ENCODE measurements at places on chromosomes 1 and 21.

DNA sequence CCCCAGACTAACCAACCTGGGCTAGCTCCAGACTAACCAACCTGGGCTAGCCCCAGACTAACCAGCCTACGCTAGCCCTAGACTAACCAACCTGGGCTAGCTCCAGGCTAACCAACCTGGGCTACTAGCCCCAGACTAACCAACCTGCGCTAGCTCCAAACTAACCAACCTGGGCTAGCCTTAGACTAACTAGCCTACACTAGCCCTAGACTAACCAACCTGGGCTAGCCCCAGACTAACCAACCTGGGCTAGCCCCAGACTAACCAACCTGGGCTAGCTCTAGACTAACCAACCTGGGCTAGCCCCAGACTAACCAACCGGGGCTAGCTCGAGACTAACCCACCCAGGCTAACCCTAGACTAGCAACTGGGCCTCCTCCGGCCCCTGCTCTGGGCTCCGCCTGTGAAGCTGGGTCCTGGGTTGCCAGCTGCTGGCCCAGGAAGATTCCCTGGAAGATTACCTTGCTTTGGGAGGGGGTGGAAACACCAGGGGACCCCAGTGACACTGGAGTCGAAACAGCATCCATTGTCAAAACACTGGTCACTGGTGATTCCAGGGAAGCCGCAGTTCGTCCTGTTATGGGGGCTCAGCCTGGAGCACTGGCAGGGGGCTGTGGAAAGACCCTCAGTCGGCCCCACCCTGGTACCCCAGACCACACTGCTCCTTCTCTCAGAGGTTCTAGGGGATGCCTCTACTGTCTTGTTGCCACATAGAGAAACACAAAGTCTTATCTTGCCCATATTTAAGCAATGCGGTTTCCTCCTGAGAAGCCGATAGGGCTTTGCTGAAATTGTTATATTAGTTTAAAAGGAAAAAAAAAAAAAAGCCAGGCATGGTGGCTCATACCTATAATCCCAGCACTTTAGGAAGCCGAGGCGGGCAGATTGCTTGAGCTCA, 1.1 kb downstream of the TFF2 start:
- no peak for DNase-seq

GRCh38 chr21:14603202-14603601, 57.1 kb upstream of the SAMSN1 start:
- DNase-seq: no peak

GRCh38 chr1:116571215-116571919, 541 bp upstream of the CD58 start:
- DNase-seq: no peak

GRCh38 chr1:200150006-200150405, 122.5 kb downstream of the NR5A2 start:
- no peak for DNase-seq

GRCh38 chr1:75472089-75472970, 138.6 kb downstream of the SLC44A5 start:
- DNase-seq: no peak

- no peak for DNase-seq
Observed at GRCh38 chr1:171816300-171816901, 24.9 kb upstream of the DNM3 start.

GRCh38 chr1:114122941-114123618, 30.6 kb downstream of the SYT6 start:
- DNase-seq: no peak

DNA sequence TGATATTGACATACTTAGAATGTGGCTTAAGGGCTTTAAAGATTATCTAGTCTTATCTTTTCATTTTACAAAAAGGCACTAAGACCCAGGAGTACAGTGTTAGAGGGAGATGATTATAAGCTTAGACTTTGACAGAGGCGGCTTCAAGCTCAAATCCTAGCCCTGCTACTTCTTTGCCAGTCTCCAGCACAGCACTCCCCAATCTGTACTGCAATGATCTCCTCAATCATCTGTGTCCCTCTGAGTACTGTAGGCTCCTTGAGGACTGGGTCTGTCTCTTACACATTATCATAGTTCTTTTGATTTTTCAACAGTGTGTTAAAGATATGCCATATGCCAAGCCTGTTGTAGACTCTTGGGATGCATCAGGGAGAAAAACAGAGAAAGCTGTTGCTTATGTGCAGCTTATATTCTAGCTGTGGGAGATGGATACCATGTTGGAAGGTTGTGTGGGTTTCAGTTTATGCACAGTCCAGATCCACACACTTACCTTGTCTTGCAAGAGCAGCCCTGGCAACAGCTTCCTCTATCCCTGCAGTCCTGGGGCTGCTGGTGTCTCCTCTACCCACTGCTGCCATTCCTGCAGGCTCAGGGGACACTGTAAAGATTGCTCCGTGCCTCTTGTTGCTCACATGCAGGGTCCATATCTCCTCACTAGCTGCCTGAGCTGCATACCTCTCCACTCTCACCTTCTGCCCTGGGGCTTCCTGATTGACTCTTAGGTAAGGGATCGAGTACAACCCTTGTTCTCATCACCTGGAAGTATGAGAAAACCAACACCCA, 103.9 kb upstream of the TSPAN2 start:
- DNase-seq: no peak

GRCh38 chr1:232962761-232963745, 12.6 kb downstream of the NTPCR start:
- DNase-seq: no peak

- DNase-seq: no peak
Observed at GRCh38 chr1:110409316-110409715, 1.8 kb upstream of the LAMTOR5 start.

DNA sequence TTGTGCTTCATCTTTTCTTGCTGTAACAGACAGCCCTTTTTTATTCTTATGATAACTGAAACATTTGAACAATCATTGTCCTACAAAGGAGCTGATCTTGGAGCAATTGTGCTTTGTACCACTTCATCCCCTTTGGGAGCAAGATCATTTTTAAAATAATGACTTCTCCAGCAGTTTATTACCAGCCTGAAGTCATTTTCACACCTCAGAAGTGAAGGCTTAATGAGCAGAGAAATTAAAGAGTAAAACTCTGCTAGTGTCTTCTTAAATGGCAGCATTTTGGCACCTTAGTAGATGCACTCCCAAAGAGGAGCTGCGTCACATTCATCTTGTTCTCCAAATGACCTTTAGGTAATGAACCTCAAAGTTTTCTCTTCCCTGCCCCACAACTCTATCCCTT, 439.6 kb upstream of the CAMK1G start:
- DNase-seq: no peak

- no peak for DNase-seq
Observed at GRCh38 chr1:107135463-107135862, 5.4 kb upstream of the NTNG1 start.

DNA sequence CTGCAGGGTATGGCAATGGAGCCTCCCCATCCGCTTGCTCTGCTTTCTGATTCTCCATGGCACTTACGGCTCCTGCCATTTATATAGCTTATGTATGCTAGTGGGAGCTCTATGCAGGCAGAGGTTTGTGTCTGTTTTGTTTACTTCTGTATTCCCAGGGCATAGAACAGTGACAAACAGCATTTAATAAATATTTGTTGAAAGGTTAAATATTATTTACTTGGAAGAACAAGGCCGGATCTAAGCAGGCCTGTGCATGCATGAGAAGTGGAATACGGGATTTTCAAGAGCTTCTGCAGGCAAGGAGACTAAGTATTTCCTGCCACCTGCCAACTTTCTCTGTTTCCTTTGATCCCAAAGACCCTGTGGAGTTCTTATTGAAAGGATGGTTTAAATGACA, 90.7 kb downstream of the XCL2 start:
- no peak for DNase-seq

- no peak for DNase-seq
Observed at GRCh38 chr1:238186887-238187574, 296.3 kb upstream of the ZP4 start.

DNA sequence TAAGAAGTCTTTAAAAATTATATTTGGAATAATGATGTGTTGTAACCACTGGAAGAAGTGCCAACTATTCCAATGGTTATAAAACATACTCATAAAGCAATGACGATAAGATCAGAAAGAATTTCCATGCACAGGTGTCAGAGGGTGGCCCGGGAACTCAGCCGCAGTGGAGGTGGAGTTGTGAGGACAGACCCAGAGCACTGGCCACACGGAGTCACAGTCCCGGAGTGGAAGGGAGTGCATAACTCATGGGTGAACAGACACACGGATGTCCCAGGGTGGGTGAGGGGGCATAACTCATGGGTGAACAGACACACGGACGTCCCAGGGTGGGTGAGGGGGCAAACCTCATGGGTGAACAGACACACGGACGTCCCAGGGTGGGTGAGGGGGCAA, 2.5 kb downstream of the KRTAP10-4 start:
- DNase-seq: no peak

GRCh38 chr1:201538612-201539551, at the start of gene NAV1:
Gene NAV1, plus strand, starts transcription at chr1:201539127. Its CDS starts 83,758 bp downstream, at chr1:201622885.
- DNase-seq: no peak

DNA sequence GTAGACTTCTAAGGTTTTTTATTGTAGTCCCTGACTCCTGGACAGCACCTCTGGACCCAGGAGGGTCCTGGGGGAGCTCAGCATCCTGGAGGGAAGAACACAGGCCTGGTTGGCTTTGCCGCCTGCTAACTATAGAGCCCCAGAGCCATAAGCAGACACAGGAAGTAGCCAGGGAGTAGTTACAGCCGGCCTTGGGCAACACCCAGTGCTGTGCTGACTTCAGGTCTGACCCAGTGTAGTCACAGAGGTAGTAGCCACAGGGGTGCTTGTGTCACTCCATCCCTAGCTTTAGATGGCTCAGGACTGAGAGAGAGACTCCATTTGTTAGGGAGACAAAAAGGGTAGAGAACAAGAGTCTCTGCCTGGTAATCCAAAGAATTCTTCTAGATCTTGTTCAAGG, 21.9 kb downstream of the MCOLN2 start:
- no peak for DNase-seq

DNA sequence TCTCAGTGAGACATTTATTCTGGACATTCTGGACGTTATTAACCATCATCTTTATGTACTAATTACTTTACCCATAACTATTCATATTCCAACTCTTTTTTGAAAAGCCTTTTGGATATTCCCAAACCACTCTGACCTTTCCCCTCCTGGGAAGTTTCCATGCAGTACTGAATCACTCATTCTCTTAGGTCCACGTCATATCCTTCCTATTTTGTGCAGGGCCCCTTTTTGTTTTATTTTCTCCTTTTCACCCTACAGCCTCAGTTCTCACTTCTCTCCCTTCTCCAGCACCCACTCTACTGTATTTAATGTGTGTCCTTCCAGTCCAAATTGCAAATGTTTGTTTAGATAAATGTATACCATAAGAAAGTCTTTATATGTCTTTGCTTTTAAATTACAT, 16.4 kb upstream of the ATP1A1 start:
- no peak for DNase-seq

GRCh38 chr21:42157606-42158310, 61.2 kb upstream of the ABCG1 start:
- DNase-seq: no peak

DNA sequence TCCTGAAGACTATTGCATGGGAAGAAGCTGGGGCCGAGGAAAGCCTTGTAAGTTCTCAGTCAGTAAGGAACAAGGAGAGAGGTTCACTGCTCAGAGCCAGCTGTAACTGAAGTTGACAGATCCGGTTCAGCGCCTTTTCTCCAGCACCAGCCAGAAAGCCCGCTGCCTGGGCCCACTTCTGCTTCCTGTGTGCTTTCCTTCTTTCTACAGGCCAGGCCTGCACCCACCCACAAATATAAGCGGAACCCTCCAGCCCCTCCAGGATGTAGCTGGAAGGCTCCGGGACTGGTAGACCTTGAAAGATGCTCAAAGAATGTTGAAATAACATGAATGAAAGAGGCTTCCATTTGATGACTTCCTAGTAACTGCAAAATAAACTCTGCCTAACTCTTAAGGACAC, 38.8 kb downstream of the PARP1 start:
- no peak for DNase-seq

DNA sequence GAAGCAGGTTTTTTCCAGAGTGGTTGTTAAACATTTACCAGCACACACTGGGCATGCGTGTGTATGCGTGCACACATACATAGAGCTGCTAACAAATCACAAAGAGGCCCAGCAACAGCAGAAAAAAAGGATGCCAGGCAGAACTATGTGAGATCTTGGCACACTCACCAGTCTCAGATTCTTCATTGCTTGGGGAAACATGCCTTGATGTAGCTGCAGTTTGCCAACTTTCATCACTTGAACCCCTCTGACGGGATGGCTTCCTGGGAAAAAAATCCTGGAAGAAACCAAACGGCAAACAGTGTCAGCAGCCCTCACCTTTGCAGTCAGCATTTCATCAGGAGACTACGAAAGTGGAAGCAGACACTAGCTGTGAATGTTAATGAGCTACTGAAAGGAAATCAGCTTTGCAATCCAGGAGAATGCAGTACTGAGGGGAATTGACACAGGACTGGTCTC, 609.1 kb downstream of the KIF26B start:
- no peak for DNase-seq

DNA sequence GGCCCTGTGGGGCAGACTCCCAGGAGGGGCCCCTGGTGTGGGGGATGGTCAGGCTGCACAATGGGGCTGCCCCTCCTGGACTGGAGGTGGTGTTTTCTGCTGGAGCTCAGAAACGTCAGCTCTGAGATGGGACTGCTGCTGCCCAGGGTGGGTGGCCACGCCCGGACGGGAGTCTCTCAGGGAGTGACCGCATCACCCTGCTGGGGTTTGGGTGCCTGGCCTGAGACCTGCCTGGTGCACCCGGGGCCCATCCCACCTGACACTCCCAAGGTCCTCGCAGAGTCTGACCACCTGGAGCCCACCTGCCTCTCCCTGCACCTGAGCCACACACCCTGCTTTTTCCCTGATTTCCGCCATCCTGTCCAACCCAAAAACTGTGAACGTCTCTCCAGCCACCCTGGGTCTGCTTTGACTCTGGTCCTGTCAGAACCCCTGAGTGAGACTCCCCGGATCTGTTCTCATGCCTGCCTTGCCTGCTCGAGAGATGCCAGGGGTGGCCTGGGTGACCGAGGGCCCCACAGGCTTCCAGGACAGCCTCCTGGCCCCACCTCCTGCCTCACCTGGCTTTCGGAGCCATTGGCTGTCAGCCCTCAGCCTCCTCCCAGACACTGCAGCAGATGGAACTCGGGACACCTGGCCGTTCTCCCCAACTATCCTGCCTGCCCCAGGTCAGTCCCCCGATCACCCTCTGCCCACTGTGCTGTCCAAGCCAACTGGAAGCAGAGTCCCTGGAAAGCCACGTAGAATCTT, 11.6 kb upstream of the SMYD3 start:
- no peak for DNase-seq

DNA sequence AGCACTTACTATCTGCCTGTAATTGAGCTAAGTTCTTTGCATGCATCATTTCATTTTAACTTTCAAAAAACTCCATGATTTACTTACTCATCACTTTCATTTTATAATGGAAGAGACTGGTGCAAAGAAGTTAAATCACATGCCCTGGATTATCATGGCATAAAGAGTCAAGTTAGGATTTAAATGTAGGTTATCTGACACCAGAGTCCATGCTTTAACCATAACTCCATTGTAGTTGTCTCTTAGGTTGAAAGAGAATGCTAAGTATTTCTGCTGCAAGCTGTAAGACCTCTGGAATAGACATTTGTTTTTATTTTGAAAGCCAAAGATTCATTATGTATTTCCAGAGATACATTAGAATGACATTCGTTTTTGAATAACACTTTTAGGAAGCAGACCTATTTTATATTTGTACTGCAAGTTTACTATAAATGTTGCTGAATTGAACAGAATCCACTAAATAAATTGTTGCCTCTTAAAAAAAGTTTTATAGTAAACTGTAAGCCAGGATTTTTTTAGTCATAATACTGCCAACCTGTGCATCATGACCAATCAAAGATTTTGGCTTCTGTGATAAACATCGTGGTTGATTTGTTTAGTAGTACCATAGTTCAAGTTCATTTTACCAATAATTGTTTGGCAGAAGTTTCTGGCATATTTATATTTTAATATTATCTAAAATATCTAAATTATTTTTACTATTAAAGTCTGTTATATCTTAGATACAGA, 26.1 kb downstream of the CFH start:
- DNase-seq: no peak

All from activated T-cell treated with anti-CD3 and anti-CD28 coated beads for 48 hours (primary cell).